COR-L47 (cell line): ENCODE measurements at places on chromosomes 4 and X.
A peak's percentile ranks its signal among the peaks of the same experiment; 100 is the strongest.

GRCh38 chr4:66475596-66475995, 805.3 kb upstream of the EPHA5 start:
- no peak for DNase-seq

GRCh38 chr4:151626228-151626627, 134.6 kb downstream of the GATB start:
- DNase-seq, result no peak

DNA sequence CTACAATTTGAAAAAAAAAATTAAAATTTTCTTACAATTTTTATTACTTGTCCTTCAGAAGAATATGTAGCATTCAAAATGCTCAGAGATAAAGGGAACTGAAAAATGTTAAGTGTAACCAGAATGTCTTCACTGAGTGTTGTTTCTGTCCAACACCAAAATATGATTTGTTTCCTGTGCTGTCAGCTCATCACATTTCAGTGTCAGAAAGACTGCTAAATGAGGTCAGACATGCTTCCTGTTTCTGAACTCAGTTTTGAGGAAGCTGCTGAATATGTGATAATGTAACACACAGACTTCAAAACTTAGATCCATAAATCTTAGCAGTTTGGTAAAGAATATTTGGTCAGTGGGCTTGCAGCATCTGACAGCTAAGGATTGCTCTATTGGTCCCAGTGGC, 1849.7 kb downstream of the PCDH7 start:
- no peak for DNase-seq

DNA sequence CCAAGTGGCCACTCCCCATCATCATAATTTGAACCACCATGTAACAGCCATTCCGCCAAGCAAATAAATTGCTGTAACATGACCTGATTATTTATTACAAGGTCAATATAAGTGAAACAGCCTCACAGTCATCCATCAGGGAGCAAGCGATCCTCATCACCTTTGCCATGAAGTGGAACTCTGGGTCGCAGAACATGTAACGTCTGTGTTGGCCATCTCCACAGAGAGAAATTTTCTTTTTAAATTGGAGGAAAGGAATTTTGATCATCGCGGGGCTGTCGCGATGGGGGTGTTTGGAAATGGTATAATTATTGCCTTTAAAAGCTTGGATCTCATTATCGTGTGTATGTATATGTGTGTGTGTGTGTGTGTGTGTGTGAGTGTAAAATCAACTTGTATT, 90.2 kb downstream of the SHOX start:
- no peak for DNase-seq

DNA sequence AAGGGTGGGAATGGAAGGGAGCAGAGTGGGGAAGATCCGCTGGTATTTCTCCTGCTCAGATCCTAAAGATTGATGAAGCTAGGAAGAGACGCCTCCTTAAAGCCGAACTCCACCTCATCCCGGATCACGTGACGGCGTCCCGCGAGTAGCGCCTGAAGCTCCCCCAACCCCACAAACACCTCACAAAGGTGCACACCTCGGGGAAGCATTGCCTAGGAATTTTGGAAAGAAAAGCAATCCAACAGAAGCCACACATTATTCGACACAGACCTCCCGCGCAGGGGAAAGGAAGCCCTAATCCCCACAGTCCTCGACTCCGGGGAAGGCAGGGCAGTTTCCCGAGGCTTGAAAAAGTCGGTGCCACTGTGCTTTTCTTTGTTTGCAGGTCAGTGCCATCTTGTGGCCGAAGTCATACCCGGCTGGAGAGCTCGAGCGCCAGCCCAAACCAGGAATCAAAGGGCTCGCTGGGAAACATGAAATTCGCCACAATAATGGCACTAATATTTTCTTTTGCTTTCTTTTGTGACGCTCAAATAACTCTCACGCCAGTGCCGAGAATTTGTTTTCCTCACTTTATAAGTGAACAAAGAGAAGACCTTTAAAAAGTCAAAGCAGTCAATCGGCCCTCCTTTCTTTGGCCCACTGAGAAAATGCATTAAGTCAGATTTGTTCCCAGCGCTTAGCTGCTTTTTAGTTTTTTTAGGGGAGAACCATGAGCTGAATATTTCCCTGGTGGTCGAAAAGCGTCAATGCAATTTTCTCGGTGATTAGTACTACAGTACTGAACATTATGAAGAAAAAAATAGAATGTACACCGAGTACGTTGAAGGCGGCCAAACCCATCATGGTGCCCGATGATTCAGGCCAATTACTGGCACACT, at the start of gene NPY1R:
TSS of gene NPY1R (minus strand) at position 71 of the 881 bp plus-strand sequence. CDS start 6,042 bp downstream, outside the sequence.
- DNase-seq, result peak; percentile 25

GRCh38 chrX:154023276-154024000, 3.7 kb upstream of the IRAK1 start:
- DNase-seq, result no peak

GRCh38 chr4:122890147-122890795, 32.1 kb downstream of the NUDT6 start:
- no peak for DNase-seq

DNA sequence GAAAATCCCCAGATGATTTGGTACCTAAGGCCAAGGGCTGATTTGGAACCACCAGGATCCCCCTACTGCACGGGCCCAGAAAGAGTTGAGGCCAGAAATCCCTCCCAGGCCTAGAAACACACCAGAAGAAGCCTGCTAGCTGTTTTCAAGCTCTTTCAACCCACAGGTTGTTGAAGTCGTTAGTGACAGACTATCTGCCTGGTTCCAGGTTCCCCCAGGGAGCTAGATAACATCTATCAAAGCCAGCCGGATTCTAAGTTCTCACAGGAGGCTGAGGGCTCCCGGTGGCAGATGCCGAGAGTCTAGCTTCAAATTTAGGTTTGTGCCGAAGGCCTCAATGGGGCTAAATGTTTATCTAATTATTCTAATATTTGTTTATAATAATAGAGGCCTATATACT, 132.0 kb upstream of the ATP6AP2 start:
- DNase-seq, result no peak

DNA sequence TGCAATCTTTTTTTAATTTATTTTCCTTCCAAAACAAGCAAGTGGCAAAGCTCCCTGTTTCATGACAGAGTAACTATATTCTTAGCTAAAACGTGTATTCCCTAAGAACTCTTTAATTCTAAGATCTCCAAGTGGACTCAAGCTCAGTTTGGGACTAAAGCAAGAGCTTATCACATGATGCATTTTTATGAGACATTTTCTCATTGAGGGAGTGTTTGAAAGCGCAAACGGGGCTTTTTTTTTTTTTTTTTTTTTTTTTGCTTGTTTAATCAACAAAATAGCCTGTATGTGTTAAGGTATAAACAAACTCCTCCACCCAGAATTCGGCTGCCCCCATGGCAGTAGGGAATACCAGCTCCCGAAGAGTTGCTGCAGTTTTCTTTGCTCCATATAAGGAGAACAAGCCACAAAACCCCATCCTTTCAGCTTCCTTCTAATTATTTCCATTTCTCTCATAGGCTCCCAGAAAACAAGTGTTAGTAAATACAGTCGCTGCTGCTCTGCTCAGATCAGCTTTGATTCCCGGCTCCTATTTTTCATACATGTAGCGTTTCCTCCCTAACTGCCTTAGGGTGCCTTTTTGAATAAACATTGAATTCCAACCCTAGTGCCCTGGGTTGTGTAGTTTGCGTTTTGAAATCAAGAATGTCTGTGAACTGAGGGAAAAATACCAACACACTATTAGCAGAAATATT, 669 bp upstream of the PPARGC1A start:
- no peak for DNase-seq

- no peak for DNase-seq
Observed at GRCh38 chr4:4396628-4397440, 9.9 kb downstream of the NSG1 start.

- no peak for DNase-seq
Observed at GRCh38 chrX:3712051-3712869, 1.2 kb downstream of the PRKX start.

- DNase-seq, result no peak
Observed at GRCh38 chr4:88533937-88534750, 10.6 kb upstream of the PYURF start.

GRCh38 chrX:39955625-39956024, 142.1 kb downstream of the BCOR start:
- DNase-seq, result no peak

GRCh38 chr4:169745291-169745690, 12.5 kb downstream of the HPF1 start:
- no peak for DNase-seq

DNA sequence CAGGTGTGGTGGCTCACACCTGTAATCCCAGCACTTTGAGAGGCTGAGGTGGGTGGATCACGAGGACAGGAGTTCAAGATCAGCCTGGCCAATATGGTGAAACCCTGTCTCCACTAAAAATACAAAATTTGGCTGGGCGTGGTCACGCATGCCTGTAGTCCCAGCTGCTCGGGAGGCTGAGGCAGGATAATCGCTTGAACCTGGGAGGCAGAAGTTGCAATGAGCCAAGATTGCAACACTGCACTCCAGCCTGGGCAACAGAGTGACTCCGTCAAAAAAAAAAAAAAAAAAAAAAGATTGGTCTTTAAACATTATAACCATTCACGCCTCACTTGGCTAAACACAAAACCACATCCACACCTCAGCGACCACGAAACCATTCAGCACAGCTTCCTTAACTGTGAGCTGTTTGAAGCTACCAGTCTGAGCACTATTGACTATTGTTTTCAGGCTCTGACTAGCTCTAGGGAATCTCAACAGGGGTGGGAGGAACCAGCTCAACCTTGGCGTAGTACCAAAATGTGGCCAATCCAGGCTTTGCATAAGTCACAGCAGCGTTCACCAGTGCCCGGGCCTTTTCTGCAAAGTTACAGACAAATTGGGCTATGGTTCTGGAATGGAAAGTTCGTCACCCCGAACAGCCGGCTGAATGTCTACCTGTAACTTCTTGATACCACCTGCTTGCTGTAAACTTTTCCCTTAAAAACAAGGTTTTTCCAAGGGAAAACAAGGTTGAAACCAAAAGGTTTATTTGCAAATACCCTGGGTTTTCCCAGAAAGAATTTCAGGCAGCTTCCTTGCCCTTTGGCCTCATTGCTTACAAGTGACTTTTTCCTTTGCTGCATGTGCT, 73.6 kb upstream of the DHX15 start:
- DNase-seq, result peak; percentile 75

- no peak for DNase-seq
Observed at GRCh38 chrX:40736170-40736505, 796 bp upstream of the MED14 start.
